Breast epithelium (tissue), 4 donors: ENCODE measurements at places on chromosomes 11 and 22. TPM values are rescaled to one million over a fixed set of nuclear protein-coding genes. Genes with fewer than 3 reads are reported as not detected.

- DNase-seq: no peak
- no peaks in the 10 kb centered on the region for H3K27me3 ChIP-seq
- H3K4me1 ChIP-seq: no peaks in the 10 kb centered on the region
- H3K4me3 ChIP-seq: no peak overlapping the region
These were observed 14.0 kb upstream of the ARHGAP8 start for GRCh38 chr22:44738347-44738715.

DNA sequence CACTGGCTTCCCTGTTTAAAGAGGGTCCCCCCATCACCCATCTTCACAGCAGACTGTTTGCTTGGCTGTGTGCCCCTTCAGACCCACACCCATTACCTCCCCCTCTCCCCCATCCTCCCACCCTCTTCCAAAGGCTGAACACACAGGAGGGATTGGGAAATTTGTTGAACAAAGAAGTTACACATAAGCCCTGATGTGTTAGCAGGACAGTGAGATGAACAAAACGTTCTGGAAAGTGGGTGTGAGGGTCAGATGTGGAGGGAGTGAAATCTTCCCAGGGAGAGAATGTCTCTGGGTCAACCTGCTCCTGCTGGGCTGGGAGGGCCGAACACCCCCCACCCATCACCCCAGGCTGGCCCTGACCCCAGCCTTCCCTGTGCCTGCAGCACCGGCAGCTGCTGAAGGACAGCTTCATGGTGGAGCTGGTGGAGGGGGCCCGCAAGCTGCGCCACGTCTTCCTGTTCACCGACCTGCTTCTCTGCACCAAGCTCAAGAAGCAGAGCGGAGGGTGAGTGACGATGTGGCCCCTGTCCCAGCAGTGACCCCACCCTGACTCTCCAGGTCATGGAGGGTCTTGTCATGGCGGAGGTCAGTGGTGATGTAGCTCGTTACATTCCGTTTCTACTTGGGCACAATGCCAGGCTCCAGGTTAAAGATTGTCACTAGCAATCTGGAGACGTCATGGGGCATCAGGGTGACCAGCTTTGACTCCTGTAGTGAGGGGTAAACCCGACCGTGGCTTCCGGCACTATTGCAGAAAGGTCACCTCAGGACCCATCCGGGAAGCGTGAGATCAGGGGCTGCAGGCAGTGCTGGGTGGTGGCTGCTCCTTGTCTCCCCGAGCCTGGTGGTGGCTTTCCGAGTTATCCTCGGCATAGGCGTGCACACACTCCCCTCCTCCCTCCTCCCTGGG, 103.5 kb downstream of the BCR start:
- no peak for DNase-seq
- H3K27me3 ChIP-seq: no peaks in the 10 kb centered on the region
- no peak overlapping the region for H3K4me3 ChIP-seq
- no peaks in the 10 kb centered on the region for H3K36me3 ChIP-seq
- H3K4me1 ChIP-seq: peaks cover 13% of the 10 kb centered on the region

DNA sequence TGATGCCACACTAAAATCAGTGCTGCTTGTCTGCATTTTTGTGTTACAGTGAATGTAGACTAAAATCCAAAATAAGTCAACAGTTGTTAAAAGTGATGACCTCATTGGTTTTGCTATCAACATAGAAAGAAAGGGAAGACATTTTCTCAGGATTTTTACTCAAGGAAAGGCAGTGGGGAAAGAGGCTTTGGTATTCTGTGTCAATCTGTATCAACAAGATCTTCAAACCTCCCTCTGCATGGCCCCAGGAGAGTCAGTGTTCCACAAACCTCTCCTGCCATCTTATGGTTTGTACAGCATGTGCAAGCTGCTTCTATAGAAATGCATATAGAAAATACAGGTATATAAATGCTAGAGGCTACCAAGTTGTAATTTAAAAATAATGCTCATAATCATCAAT, 13.8 kb upstream of the OR51M1 start:
- H3K4me1 ChIP-seq: no peaks in the 10 kb centered on the region
- H3K27ac ChIP-seq: no peak overlapping the region
- H3K27me3 ChIP-seq: no peaks in the 10 kb centered on the region
- DNase-seq: no peak

The WDR74 gene
- 62.6 TPM for total RNA-seq

The CYTH4 gene
- 6.9 TPM for total RNA-seq

- DNase-seq: peak; percentile 21
- H3K27ac ChIP-seq: no peak overlapping the region
- H3K36me3 ChIP-seq: no peaks in the 10 kb centered on the region
- no peak overlapping the region for H3K4me3 ChIP-seq
- no peaks in the 10 kb centered on the region for H3K4me1 ChIP-seq
- H3K27me3 ChIP-seq: no peaks in the 10 kb centered on the region
These were observed 10.3 kb downstream of the APOL4 start for GRCh38 chr22:36191106-36191836.

- no peak overlapping the region for H3K27ac ChIP-seq
- no peak for DNase-seq
- H3K27me3 ChIP-seq: no peaks in the 10 kb centered on the region
- H3K4me3 ChIP-seq: no peak overlapping the region
- H3K36me3 ChIP-seq: no peaks in the 10 kb centered on the region
These were observed 160.9 kb downstream of the IGLL1 start for GRCh38 chr22:23419171-23419570.

DNA sequence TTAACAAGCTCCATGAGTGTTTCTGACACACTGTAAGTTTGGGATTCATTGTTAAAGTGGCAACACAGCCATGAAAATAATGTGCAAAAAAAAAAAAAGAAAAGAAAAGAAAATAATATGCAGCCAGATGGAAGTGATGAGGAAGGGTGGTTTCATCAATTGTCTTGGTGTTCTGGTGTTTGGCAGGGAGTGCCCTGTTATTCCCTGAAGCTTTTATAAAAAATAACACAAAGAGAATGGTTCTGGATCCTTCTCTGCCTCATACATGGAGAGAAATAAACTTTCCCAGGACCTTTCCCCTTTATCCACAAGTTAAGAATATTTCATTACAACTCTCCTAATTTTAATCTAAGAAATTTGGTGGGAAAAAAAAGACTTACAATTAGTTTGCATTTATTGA, 16.7 kb downstream of the AMOTL1 start:
- H3K4me3 ChIP-seq: no peak overlapping the region
- H3K27me3 ChIP-seq: no peaks in the 10 kb centered on the region
- H3K27ac ChIP-seq: no peak overlapping the region

The P2RY2 gene
- total RNA-seq: 0.32 TPM
